ENCODE measurements at places on chromosomes 13 and 19. TPM values are rescaled to one million over a fixed set of nuclear protein-coding genes. Genes with fewer than 3 reads are reported as not detected.
A peak's percentile ranks its signal among the peaks of the same experiment; 100 is the strongest.

The GJA3 gene
- total RNA-seq, result 0.07 TPM

The DZIP1 gene
- 36.2 TPM for total RNA-seq

The DIAPH3 gene
- 23.6 TPM for total RNA-seq

The OVOL3 gene
- not detected for total RNA-seq

The PODNL1 gene
- 1.2 TPM for total RNA-seq

The PRODH2 gene
- 1.2 TPM for total RNA-seq

The FAM216B gene
- total RNA-seq, result not detected

The PLD3 gene
- total RNA-seq, result 254 TPM

- peak; percentile 40 for DNase-seq
These were observed 37.8 kb upstream of the CXCL17 start for GRCh38 chr19:42480335-42481095.

DNA sequence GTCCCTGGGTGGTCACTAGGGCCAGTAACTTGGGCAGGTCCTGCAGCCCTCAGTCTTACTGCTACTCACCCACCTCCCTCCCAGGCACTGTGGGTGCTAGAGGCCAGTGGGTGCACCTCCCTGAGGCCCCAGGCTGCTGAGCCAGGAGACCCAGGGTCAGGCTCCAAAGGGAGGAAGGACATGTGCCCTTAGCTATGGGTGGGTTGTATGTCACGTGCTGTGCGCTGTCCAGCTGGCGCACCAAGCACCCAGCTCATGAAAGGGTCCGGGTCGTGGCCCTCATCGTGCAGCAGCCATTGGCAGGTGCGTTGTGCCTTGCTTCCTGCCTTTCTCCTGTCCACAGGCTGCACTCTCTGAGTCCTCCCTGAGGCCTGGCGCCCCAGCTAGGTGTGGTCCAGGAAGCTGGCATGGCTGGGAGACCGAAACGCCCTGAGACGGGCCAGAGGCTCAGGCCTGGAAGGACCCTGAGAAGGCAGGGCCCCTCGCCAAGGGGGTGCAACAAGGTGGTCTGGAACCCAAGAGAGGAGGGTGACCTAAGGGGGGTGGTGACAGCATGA, 47.0 kb upstream of the KCTD15 start:
- DNase-seq, result no peak

DNA sequence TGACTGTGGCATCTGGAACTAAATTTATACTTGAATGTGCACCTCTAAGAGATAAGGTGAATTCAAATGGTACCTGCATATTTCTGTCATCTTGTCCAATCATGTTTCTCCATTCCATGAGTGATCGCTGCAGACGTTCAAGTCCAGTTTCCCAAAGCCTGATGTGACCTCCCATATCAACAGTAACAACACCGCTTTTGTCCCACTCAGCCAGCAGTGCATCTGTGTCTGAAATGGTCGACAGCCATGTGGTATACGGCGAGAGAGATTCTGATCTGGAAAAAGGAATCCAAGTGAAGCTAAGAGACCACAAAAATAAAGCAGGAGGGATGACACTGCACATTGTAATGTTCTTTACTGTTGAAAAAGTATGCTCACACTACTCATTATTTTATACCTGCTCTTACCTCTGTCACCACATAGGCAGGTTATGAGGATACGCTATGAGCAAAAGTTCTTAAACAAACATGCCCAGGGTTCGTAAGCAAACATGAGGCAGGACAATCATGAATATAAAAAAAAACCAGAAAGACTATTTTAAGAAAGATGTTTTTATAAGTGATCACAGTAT, 213.6 kb downstream of the RGCC start:
- DNase-seq, result no peak

DNA sequence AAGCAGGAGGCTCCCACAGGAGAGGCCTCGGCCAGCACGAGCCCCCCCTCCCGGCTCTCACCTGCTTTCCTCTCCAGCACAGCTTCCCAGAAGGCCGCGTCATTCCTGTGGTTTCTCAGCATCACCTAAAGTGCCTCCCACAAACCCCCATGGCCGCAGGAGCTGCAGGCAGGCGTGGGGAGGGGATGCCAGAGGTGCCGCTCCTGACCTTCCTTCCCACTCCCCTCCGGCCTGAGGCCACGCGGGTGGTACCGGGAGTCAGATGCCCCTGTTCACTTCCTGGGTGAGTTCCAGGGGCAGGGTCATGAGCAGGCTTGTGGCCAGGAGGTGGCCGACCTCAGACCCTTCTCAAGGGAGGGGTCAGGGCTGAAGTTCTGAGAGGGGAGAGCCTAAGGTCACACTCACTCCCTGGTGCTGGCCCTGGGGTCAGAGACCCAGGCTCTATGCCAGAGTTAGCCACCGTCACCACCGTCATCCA, 14.4 kb upstream of the NPAS1 start:
- DNase-seq, result peak; percentile 65

GRCh38 chr13:79190932-79191331, 215.1 kb downstream of the RBM26 start:
- DNase-seq, result no peak

DNA sequence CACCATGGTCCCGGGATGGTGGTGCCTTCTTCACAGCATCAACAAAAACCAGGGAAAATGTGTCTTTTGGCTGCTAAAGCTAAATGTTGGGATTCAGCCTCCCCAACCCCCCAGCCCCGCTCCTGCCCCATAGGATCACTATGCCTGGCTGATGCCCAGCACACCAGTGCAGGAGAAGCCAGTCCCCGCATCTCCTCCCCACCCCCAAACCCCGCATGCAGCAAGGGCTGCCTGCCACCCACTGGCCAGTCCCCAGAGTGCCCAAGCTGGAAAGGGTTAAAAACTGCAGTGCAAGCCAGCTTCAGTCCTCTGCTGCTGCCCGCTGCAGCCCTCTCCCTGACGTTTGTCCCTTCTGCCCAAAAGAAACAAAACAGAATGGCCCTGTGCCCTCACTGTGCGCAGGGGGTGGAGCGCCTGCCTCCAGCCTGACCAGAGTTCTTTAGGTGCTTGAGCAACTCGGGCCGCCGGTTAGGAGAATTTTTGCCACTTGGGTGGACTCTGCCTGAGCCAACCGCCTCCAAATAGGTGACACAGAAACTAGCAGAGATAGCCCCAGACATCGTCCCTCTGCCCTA, 3.7 kb downstream of the CALM3 start:
- DNase-seq, result peak; percentile 41

- no peak for DNase-seq
These were observed 121.9 kb downstream of the ESD start for GRCh38 chr13:46675016-46675415.

DNA sequence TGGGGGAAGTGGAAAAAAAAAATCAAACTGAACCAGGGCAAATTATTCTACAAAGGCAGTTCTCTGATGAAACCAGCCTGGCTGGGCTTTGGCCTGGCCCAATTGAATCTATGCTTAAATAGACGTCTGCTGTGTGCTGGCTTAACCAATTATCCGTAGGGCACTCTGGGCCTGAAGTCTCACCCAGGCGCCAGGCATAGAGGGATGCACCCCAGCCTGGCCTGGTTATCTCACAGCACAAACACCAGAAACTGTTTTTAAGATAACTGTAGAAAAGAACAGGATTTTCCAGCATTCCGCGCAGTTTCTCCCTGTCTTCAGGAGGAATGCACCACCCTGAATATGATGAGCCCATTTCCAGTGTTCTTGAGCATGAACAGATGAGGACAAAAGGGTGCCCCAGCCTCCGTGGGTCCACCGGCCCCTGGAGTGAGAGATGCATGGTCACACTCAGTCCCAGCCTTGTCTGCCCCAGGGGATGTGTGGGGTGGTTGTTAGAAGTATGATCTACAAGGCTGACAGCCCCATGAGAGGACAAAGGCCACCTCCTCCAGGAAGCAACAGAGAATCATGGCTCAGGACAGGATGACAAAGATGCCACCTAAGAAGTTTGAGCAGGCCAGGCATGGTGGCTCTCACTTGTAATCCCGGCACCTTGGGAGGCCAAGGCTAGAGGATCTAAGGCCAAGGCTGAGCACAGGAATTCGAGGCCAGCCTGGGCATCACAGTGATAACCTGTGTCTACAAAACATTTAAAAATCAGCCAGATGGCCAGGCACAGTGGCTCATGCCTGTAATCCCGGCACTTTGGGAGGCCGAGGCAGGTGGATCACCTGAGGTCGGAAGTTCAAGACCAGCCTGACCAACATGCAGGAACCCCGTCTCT, 50.2 kb downstream of the PEPD start:
- DNase-seq, result peak; percentile 17

GRCh38 chr13:51644654-51645053, 60.4 kb downstream of the WDFY2 start:
- no peak for DNase-seq

GRCh38 chr13:108828086-108828815, 198.8 kb downstream of the MYO16 start:
- no peak for DNase-seq

DNA sequence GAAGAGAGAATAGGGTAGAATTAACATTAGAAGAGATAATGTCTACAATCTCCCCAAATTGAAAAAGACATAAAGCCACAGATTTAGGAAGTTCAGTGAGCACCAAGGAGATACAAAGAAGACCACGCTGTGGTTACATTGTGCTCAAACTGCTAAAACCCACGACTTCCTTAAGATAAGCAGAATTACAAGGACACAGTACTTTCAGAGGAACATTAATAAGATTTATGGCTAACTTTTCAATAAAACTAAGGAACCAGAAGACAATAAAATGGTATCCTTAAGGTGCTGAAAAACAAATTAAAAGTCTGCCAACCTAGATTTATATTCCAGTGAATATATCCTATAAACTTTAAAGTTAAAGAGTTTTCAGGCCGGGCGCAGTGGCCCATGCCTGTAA, 7.4 kb upstream of the IL17D start:
- no peak for DNase-seq

- DNase-seq, result no peak
These were observed 776 bp downstream of the DNAJC3 start for GRCh38 chr13:95677564-95678266.

- peak; percentile 84 for DNase-seq
These were observed at the start of gene KIRREL2 for GRCh38 chr19:35856546-35857149. Gene KIRREL2, plus strand, starts transcription at chr19:35856911. Its CDS starts 209 bp downstream, at chr19:35857120.

Measured in endodermal cell (in vitro differentiated cells).